T-helper 2 cell (primary cell): ENCODE measurements at places on chromosomes 12 and 14.

- no peak for DNase-seq
These were observed 4.7 kb upstream of the SPTSSA start for GRCh38 chr14:34466691-34467090.

- no peak for DNase-seq
These were observed 505 bp downstream of the KCNC2 start for GRCh38 chr12:75208856-75209811.

DNA sequence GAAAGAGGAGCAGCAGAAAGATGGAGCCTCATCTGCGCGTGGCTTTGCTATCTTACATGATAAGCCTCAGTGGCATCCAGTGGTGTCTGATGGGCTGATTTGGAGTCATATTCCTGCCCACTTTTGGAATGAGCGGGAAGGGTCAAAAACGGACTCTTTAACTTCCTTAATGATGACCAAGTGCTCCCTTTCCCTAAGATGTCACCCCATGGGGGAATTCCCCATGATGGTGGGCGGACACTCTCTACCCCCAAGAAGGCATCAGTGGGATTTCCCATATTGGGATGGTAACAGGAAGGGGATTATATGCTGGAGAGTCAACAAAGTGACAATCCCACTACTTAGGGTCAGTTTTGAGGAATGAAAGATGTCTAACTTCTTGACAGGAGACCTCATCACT, 110.9 kb downstream of the GPATCH2L start:
- DNase-seq, result no peak

DNA sequence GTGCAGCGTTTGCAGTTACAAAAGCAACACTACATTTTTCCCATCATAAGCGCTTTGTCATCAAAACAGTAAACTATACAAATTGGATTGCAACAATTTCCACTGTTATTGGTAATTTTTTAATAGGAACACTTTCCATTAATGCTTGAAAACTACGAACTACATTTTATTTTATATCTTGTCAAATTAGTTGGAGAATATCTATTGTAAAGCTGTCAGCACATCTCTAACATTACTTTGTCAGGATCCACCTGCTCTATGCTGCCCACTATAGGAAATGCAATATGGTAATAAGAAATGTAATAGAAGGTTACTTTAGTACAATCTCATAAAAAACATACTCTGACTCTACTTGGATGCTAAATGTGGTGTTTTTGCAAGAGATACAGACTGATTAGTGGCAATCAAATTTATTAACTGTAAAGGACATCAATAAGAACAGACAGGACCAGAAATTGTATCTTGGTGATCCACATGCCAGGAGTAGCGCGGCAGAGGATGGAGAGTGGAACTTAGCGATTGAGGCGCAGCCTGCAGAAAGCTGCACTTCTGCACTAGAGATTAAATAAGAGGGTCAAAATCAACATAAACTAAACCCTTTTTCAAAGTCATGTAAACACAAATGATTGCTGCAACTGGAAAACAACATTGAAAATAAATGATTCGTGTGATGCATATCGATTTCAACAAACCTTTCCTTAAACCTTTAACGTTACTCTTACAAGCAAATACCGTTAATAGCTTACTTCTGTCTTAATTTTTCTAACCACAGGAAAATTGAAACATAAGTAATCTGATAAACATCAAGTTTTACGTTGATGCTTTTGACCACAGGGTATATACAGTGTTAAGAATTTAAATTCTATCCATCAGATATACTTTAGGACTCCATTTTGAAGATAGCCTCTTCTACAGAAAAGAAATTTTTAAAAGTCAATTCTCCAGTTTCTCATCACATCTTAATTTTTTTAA, 3.6 kb upstream of the ARID2 start:
- no peak for DNase-seq

GRCh38 chr14:50944647-50945413, 547 bp upstream of the PYGL start:
- no peak for DNase-seq

GRCh38 chr14:75720842-75721498, 59.9 kb downstream of the TTLL5 start:
- DNase-seq, result no peak

- DNase-seq, result peak; percentile 88
These were observed 20.4 kb downstream of the BATF start for GRCh38 chr14:75542588-75543091.

DNA sequence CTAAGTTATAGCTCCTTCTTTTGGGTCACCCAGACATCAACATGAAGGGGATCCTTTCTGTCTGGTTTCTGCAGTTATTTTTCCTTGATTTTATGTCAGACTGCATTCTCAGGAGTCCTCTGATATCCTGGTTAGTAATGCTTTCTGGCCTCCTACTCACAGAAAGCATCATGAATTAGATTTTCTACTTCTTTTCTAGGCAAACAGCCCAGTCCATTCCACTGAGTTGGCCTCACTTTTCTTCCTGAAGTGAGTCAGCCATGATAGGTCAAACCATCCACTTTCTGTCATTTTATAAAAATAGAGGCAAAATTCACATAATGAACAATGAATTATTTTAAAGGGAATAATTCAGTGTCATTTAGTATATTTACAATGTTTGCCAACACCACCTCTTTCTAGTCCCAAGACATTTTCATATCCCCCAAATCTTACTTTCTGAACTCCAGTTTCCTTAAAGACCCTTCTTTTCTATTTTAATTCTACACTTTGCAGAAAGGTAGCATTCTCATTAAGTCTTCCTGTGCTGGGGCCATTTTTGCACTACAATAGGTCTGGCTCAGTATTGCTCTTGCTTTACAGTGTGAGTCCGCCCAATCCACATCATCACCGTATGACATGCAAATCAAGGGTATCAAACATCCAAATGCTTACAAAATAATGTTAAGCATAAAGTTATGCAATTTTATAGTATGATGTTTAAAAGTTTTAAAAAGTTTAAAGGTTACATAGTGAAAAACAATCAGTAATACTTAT, 95.1 kb downstream of the UNC79 start:
- no peak for DNase-seq

- DNase-seq, result no peak
These were observed 11.4 kb downstream of the GLT1D1 start for GRCh38 chr12:128864516-128865186.

DNA sequence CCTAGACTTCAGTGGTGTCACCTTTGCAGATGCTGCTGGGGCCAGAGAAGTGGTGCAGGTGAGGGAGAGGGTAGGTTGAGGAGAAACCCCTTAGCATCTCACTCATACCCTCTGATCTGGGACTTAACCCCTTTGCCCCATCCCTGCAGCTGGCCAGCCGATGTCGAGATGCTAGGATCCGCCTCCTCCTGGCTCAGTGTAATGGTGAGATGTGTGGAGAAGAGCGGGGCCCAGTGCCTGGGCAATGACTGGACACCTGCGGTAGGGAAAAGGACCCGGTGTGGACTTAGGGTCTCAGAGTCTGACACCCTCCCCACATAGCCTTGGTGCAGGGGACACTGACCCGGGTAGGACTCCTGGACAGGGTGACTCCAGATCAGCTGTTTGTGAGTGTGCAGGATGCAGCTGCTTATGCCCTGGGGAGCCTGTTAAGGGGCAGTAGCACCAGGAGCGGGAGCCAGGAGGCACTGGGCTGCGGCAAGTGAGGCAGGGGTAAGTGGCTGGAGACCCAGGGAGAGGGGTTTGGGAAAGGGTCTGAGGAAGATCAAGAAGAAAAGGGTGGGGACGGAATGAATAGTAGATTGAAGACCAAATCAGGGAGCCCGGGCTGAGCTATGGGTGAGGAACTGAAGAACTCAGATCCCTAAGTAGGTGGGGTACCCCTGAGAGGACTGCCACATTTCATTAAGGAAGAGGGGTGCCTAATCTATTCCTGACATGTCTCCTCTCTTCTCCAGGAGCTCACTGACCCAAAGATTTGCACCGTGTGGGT, 7.6 kb downstream of the B4GALNT1 start:
- DNase-seq, result no peak

DNA sequence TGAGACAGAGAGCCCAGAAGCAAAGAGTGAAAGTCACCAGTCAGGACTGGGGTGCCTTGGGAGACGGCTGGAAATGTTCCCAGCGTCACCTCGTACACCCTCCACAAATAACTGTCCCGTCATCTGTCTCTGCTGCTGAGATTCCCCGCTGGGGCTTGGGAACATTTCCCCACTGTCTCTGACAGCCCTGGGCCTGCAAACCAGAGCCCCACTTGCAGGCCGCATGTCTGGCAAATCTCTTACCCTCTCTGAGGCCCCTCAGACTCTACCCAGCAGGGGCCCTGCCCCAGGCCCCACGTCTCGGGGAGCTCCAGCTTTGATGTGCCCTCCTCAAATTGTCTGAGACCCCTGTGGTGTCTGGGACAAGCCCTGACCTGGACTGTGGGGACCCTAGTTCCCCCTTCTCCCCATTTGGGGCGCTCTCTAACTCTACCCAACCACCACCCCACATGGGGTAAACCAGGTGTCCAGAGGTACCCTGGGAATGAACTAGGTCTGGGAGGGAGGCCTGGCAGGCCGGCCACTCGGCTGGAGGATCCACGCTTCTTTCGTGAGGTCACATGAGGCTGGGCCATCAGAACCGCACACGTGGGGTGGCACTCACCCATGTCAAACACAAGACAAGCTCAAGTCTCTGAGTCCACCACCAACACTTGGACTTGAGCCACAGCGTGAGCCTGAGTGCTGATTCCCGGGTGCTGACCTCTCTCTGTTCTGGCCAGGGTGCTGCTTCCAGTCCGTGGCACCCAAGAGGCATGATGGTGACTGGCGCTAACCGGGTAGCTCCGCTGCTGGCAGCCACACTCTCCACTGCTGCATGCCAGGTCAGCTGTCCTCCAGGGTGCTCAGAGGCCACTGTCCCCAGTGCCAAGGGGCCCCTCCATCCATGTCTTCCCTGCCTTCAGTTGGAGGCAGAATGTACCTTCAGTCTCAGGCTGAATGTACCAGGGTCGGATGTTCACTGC, 59.8 kb downstream of the DIO3 start:
- no peak for DNase-seq

GRCh38 chr12:65786041-65786440, 38.2 kb upstream of the HMGA2 start:
- DNase-seq, result no peak

GRCh38 chr12:59080101-59080500, 159.8 kb upstream of the LRIG3 start:
- DNase-seq, result no peak

DNA sequence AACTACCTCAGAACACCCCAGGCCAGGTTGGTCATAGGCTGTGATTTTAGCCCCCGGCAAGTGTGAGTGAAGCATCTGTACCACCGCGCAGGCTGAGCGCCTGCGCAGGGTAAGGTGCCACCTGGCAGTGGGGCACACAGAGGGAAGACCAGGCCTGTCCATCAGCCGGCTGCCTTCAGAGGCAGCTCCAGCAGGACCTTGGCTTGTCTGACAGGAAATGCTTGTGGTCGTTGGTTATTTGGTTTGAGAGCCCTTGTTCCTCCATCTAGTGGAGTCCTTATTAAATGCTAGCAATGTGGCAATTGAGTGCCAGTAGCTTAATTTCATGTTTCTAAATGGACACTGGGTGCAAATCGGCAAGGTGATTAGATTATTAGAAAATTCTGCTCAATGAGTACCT, 27.5 kb downstream of the SLC25A29 start:
- DNase-seq, result peak; percentile 35

DNA sequence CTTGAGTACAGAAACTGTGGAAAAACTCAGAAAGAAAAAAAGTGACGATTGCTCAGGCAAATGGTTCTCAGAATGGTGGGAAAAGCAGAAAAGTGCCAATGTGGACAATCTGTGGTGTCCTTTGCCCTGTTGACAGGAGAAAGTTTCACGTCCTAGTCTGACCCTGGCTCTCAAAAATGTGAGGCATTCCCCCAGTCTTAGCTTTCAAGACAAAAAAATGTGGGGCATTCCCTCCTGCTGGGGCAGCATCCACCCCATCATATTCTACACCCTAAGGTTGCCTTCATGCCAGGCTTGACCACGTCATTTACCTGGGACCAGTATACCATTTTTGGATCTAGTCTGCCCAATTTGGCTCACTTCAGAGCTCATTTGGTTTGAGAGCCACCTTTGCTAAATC, 20.7 kb upstream of the ANAPC7 start:
- no peak for DNase-seq

GRCh38 chr12:92124689-92125029, 21.0 kb downstream of the BTG1 start:
- DNase-seq, result no peak

- DNase-seq, result no peak
These were observed 40.5 kb downstream of the DIO3 start for GRCh38 chr14:101601606-101602465.

DNA sequence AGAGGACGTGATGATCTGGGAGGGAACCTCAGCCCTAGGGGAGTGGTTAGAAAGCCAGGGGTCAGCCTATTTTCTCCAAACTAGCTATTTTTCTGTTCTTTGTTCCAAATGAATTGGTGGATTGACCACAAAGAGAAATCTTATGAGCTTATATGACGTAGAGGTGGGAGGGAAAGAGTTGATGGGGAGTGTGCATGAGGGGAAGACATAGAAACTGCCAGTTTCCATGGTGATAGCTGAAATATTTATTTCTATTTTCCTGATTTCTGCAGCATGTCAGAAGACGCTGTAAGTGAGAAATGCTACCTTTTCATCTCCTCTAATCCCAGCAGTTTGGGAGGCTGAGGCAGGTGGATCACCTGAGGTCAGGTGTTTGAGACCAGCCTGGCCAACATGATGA, 51.4 kb upstream of the CISTR start:
- no peak for DNase-seq

GRCh38 chr12:66152732-66153131, 17.1 kb downstream of the TMBIM4 start:
- DNase-seq, result no peak

DNA sequence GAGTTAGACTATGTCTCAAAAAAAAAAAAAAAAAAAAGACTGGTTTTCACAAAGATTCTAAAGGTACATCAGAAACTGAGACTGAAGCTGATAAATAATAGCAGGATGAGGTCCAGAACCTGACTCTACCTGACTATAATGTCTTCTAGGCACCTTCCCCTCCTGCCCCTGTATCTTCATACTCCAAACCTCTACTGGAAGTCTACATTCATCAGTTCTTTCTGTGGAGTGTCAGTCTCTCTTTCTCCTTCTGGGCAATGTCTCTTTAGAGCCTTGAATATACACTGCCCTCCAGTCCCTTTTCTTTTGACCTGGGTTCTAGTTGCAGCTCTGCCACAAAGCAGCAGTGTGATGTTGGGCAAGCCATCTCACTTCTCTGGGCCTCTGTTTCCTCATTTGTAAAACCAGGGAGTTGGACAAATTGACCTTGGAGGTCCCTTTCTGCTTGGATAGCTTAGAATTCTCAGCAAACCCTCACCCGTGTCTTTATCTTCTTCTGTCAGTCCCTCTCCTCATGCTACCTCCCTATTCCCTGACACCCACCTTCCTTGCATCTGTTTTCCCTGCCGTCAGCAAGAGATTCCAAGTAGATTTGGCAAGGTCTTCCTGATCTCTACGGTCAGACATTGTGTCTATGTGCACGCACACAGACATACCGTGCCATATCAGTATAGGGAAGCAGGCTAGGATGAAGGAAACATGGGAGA, 4.3 kb downstream of the NFE2 start:
- no peak for DNase-seq

GRCh38 chr12:74204236-74204635, 333.4 kb upstream of the ATXN7L3B start:
- no peak for DNase-seq
